ENCODE measurements at places on chromosomes 2 and 18.

- DNase-seq, result no peak
These were observed 12.5 kb downstream of the FBXO11 start for GRCh38 chr2:47893771-47894170.

DNA sequence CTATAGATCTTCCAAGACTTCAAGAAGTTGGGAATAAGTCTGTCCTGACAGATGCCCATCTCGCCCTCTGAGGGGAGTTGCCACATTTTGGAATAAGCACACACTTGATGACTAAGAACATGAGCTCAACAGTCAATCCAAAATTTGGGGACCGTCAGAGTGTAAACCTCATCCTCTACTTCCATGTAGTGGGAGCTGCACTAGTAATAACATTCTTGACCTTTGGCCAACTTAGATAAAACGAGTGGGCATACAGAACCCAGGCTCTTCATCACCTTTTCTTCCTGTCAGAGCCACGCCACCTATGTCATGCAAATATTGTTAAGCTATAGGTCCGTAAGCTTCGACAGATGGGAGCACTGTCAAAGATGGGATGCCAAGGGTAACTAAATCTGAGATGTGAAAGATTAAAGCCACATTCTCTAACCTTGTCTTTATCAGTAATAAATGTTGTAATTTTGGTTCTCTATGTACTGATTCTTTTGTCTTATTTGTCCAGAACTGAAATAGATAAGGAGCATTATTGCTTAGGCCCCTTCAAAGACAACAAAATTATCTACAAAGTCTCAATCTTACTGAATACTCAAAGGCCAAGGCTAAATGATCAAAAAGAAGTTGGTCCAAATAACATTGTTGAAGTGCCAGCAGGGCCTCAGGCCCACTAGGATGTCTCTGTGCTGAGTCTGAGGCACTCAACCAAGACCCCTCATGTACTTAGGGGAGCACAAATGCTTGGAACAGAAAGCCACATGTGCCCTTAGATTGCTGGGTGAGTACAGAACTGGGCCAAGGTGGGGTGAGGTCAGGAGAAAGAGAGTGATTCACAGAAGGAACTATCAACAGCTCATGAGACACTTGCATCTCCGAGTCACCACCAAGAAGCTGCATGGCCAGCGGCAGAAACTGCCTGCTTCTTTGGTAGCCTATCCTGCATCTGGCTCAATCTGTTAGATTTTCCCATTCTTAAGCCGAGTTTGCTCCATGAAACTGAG is 15.0 kb downstream of the CDH2 start:
- DNase-seq, result no peak

- no peak for DNase-seq
These were observed 152.8 kb downstream of the DNAH6 start for GRCh38 chr2:84669122-84669521.

- no peak for DNase-seq
These were observed 322.4 kb downstream of the PTPRM start for GRCh38 chr18:7889515-7889914.

DNA sequence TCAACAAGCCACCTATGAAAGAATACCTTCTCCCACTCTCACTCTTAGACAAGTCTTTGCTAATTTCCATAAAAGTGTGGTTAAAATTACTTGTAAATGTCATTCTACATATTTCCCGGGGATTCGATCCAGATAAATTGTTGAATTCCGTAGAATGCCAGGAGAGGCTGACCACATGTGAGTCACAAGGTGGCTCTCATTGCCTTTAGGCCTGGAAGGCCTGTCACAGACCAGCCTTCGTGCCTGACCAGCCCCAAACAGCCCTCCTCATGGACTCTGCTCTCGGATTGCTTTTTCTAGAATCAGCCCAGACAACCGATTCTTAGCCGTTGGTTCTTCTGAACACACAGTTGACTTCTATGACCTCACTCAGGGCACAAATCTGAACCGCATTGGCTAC is 86.0 kb downstream of the RTN4 start:
- DNase-seq, result no peak

GRCh38 chr2:66095820-66096345 is 339.0 kb upstream of the MEIS1 start:
- DNase-seq, result no peak

- no peak for DNase-seq
These were observed 204.1 kb downstream of the ARHGAP15 start for GRCh38 chr2:143333168-143333791.

DNA sequence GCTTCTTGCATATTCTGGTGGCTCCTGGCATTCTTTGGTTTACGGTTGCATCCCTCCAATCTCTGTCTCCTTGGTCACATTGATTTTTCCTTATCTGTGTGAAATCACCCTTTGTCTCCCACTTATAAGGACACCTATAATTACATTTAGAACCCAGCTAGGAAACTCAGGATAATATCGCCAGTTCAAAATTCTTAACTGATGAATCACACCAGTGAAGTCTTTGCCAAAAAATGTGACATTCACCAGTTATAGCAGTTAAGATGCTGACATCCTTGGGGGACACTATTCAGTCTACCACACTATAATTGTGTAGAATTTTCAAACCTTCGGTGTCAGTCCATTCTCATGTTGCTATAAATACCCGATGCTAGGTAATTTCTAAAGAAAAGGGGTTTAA is 320.2 kb downstream of the TMX3 start:
- DNase-seq, result no peak

- no peak for DNase-seq
These were observed 51.3 kb downstream of the ANKMY1 start for GRCh38 chr2:240506406-240507059.

GRCh38 chr2:144431998-144432397 is 87.9 kb downstream of the ZEB2 start:
- DNase-seq, result no peak

GRCh38 chr2:38446418-38446817 is 69.3 kb upstream of the ATL2 start:
- DNase-seq, result no peak

DNA sequence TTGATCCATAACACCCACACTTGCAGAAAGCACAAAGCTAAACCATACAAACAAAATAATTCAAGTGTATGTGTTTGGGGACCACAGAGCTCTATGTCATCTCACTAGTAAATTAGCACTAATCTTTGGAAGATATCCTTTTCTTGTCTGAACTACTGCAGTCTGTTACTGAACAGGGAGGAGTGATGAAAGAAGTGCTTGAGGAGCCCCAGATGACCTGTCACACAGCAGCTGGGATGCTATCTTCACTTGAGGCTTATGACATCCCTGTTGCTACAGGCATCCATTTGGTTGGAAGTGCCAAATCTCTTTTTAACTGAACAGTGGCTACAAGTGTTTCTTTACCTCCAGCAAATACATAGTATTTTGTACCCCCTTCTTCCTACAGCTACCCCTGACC is 386.3 kb upstream of the CHAC2 start:
- DNase-seq, result no peak

DNA sequence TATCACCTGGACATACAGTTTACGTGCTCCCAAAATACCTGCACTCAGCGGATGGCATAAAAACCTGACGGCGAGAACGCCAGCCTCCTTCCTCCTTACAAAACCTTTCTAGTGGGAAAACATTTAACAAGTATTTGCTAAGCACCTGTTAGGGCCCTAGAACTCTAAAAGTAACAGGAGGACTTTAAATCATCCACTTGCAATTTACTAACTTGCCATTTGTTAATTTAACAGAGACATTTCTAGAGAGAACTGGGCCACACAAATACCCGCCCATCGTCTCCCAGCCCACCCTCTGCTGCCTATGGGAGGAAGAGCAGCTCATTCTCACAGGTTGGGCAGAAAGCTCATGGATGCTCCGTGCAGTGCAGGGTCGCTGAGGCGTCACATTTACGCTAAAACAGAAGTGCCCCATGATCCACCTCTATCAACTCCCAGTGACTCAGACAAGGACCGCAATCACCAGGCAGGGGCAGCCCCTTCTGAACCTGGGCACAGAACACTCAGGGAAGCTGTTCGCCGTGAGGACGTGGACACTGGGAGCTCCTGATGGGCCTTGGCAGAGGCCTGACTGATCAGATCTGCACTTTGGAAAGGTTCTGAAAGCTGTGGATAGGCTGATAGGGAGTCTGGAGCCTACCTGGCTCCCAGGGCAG is 106.9 kb downstream of the HDAC4 start:
- no peak for DNase-seq

- DNase-seq, result no peak
These were observed 265.3 kb upstream of the PKDCC start for GRCh38 chr2:41782306-41783158.

DNA sequence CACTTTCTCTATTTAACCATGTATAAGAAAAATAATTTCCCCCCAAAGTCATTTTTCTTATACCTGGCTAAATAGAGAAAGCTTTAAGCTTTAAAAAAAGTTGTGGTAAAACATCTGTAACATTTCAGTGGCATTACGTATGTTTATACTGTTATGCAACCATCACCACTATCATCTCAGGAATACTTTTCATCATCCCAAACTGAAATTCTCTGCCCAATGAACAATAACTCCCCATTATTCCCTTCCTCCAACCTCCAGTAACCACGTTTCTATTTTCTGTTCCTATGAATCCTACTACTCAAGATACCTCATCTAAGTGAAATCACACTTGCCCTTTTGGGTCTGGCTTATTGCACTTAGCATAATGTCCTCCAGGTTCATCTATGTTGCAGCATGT is 1.7 kb upstream of the SLC3A1 start:
- DNase-seq, result no peak

DNA sequence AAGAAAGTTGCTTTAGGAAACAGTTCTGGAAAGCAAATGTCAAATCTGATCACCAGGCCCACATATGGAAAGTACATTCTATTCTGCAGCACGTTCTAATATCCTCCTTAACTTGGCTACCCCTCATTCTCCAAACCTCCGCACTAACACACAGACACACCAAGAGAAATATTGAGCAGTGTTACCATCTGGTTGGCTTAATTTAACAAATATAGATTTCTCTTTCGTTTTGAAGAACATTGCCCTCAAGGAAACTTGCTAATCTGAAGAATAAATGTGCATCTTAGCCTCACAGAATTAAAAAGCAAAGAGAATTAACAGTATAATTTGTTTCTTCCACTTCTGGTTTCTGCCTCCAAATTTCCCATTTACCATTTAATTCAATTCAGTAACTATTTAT is 72.8 kb upstream of the TTC39C start:
- no peak for DNase-seq

DNA sequence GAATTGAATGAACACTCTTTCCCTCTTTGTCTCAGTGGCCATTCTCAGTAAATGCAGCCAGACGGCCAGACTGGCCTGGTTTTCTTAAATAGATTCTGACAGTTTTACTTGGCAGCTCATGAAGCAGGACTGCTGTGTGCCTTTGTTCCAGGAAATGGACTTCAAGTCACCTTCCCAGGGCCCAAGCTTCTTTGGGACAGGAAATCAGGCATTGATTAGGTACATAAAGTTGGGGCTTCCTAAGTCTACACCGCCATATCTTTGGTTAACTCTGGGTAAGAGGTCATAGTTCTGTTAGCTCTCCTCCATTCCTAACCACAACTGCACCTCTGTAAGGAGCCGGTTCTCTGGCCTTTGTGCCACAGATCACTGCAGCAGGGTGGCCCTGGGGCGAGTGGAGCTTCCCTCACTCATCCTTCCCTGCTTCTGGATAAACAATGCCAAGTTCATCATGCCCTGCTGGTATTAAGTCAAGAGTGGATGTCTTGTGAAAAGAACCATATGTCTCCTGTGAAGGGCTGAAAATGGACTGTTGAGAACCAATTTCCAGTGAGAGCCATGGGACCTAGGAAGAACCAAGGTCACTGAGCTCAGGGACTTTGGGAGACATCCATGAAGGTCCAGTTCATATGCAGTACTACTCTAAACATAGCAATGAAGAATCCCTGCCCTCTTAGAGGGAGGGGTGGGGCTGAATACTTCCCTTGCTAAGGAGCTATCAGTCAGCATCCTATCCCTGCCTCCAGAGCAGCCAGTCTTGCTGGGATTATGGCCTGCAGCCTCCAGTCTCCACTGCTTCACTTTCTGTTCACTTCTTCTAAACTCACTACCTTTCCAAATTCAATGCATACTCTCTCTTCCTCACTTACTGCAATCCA is 122.6 kb upstream of the XPO1 start:
- DNase-seq, result no peak

DNA sequence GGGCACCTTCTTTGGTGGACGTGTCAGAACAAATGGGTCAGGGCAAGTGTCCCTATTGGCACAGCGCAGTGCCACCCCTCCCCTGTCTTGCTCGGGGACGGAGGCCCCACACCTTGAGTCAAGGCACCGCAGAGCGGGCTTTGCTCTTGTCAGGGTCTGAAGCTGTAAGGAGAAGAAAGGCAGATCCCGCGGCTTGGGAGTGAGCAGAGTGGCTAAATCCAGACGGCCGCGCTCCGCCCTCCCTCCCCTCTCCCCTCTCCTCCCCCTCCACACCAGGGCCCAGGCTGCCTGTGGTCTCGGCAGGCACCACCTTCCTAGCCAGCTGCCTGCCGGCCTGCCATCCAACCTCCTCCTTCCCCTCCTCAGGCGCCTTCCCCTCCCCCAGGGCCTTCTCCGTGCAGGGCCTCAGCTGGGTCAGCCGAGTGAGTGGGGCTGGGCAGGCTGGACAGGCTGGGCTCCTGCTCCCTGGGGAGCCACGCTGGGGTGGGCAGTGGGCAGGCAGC is 25.8 kb downstream of the SPEG start:
- DNase-seq, result no peak

DNA sequence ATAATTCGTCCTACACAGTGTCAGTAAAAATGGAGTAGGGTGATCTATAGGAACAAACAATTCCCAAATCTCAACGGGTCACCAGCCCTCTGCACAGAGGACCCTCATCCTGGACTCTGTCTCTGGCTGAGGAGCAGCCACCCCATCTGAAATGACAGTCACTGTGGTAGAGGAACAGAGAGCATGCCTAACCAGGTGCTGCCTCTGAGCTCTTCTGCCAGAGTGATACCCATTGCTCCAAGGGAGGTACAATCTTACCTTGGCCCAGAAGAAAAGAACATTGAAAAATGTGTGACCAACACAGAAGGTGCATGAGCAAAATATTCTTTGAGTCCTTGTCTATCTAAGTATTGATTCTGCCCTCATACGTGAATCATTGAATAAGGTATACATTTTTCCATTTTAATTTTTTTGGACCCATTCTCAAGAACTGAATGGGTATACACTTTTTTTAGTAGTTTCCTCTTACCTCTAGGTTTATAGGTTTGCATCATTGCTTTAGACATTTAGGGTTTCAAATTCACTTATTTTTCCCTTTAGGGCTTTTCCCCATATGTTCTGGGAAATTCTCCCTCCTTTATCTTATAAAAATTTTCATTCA is 8.7 kb downstream of the SP140 start:
- DNase-seq, result no peak

DNA sequence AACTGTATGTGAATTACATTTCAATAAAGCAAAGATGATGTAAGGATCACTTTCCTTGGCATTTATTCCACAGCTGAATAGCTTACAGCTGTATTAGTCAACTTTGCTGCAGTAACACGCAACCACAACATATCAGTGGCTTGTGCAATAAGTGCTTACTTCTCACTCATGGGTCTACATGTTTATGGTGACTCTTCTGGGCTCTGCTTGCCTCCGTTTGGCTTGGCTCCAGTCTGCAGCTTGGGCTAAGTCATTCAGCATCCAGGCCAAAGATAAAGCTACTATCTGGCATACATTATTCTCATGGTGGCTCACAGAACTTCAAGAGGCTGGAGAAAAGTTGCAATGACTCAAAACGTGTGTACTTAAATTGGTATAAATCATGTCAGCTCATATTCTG is 355.0 kb downstream of the RNF144A start:
- no peak for DNase-seq
